A375 (cell line): ENCODE measurements at places on chromosomes 12 and 14. TPM values are rescaled to one million over a fixed set of nuclear protein-coding genes. Genes with fewer than 3 reads are reported as not detected.

Gene AICDA
- total RNA-seq: not detected in 2 replicates

Gene BICDL1
- 0.16 and 0.19 TPM in 2 replicates for total RNA-seq

Gene CELA1
- 0.27 TPM in 1 of 2 replicates, not detected in the other for total RNA-seq

Gene SIX1
- total RNA-seq: 7.7 and 11.8 TPM in 2 replicates
